ENCODE measurements at places on chromosomes 2 and 18.

DNA sequence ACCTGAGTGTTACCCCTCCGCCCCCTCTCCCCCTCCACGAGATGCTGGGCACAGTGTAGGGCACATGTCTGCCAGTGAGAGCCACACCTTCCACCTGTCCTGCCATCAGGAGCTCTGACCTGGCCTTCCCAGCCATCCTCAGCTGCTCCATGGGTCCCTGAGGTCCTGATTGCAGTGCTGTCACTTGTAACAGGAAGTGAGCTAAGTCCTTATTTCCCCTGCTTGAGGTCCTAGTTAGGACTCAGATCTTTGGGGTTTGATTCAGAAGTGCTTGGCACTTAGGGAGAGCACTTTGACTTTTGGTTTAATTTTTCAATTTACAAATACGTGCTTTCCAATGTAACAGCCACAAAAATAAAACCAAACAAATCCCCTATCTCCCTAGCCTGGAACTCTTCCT is 125.5 kb downstream of the WDSUB1 start:
- no peak for DNase-seq

GRCh38 chr2:47079515-47080412 is 75.3 kb downstream of the STPG4 start:
- DNase-seq, result no peak

DNA sequence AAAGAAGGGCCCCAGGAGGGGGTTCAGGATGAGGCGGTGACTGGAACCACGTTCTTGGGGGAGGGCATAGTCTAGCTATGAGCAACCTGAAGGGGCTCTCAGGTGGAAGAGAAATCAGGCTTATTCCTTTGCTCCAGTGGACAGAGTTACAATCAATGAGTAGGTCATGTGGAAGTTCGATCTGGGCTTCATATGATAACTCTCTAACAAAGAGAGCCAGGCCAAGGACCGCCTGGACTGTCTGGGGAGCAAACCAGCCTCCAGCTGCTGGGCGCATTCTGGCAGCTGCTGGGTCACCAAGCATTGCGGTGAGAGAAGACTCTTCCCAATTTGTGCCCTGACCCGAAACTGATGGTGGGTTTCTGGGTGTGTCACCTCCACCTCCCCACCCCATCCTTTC is 180.3 kb upstream of the SMAD2 start:
- DNase-seq, result no peak

- no peak for DNase-seq
These were observed 50.1 kb downstream of the ITGAV start for GRCh38 chr2:186639939-186640338.

DNA sequence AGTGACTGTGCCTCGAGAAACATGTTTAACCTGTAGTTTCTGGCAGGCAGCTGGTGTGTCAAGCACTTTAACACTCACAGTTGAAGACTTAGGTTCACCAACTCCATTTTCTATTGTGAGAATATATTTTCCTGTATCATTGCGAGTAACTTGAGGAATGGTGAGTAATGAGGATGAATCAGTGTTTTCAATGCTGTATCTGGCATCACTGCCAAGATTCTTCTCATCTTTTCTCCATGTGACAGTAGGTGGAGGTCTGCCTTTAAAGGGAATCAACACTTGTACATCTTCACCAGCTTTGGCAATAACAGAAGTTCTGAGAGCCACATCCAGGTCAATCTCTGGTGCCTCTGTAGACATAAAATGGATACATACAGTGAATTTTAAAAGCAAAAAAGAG is 72.8 kb downstream of the PLEKHA3 start:
- DNase-seq, result no peak

- no peak for DNase-seq
These were observed 43.9 kb upstream of the PLEKHM3 start for GRCh38 chr2:208069186-208069585.

DNA sequence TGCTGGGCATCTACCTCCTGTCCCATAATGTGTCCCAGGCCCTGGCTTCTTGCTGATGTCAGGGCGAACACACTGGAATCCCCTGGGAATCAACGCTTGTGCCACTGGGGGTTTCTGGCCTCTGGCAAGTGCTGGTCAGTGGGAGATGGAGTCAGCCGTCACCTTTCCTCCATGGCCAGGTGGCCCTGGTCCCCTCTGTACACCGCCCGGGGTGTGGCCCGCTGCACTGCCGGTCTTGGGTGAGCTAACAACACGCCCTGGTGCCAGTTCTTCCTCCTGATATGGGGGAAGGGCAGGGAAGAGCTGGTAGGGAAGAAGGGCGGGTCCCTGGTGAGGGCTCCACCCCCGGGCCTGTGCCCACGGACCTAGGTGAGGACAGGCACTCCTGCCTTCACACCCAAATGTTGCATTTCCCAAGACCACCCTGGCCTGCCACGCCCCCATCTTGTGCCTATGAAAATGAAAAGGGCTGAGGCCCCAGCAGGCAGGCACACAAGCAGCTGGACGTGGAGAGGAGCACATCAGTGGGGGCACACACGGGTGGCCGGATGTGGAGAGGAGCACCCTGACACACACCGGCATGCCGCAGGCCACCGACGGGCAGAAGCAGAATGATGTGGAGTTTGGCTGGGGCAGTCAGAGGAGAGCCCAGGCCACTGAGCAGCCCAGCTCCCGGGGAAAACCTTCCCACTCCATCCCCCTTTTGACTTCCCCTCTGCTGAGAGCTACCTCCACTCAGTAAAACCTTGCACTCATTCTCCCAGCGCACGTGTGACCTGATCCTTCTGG is 140.5 kb downstream of the ASB1 start:
- DNase-seq, result no peak

All from stimulated activated CD8-positive, alpha-beta memory T cell treated with anti-CD3 and anti-CD28 coated beads, Interleukin-7, amount 100 ng/mL, for 1 hour (primary cell).